Stimulated activated CD4-positive, alpha-beta T cell treated with anti-CD3 and anti-CD28 coated beads, TNF-alpha, amount 100 ng/mL, for 4 hours (primary cell): ENCODE measurements at places on chromosomes 16 and 17.

GRCh38 chr16:9950658-9951057, 231.6 kb downstream of the GRIN2A start:
- DNase-seq, result no peak

- DNase-seq, result peak; percentile 67
These were observed 3.2 kb upstream of the DBNDD1 start for GRCh38 chr16:90022209-90023077.

DNA sequence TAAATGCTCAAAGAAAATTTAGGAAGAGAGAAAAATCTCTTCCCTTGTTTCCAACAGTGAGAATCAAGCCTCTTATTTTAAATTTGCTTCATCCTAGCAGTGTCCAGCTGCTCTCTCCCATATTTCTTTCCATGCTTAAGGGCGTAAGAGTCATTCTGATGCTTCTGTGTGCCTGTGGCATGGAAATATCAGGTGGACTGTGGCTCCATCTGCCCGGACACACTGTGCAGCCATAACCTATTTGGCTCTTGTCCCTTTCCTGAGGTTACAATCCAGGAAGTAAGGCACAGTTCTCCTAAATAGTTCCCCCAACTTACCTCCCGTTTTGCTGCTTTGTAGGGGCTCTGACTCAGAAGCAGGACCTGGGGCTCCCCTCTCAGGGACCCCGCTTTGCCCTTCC, 6.3 kb upstream of the KRT222 start:
- no peak for DNase-seq

DNA sequence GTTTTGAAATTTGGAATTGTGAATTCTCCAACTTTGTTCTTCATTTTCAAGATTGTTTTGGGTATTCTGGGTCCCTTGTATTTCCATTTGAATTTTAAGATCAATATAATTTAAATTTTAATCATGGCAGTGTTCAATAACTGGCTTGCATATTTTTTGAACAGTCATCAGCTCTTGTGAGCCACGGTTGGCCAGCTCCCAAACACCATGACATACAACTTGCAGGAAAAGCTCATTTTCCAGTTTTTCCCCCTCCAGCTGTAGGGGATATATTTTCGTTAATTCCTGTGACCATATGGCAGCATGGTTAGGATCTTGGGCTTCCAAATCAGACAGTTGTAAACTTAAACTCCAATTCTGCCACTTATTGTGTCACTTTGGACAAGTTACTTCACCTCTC, 690.1 kb downstream of the WWOX start:
- no peak for DNase-seq

GRCh38 chr17:63024716-63025115, 58.7 kb downstream of the TANC2 start:
- no peak for DNase-seq

GRCh38 chr17:15051933-15052332, 213.2 kb downstream of the PMP22 start:
- DNase-seq, result no peak

- DNase-seq, result no peak
These were observed 331.2 kb downstream of the FOXL1 start for GRCh38 chr16:86909359-86910160.

- DNase-seq, result no peak
These were observed 4.3 kb downstream of the SCNN1B start for GRCh38 chr16:23306199-23307100.

GRCh38 chr16:23286131-23286532, 16.0 kb upstream of the SCNN1B start:
- DNase-seq, result no peak

DNA sequence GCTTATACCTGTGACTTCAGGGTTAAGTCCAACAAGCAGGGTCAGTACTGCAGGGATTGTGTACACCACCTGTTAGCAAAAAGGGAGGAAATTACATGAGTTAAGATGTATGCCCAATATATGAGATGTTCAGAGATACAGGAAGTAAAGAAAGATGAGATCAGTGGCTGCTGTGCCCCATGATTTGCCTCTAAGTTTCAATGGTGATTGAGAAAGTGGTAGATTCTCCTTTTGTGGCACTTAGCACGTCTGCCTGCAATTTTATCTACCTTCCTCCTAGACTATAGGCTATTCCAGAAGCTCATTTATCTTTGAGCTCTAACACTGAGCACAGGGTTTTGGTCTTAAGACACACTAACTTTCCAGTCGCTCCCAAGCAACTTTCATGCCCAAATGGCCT, 3.6 kb downstream of the TMEM220 start:
- no peak for DNase-seq

GRCh38 chr17:59829217-59830006, 63.3 kb downstream of the TUBD1 start:
- DNase-seq, result no peak

DNA sequence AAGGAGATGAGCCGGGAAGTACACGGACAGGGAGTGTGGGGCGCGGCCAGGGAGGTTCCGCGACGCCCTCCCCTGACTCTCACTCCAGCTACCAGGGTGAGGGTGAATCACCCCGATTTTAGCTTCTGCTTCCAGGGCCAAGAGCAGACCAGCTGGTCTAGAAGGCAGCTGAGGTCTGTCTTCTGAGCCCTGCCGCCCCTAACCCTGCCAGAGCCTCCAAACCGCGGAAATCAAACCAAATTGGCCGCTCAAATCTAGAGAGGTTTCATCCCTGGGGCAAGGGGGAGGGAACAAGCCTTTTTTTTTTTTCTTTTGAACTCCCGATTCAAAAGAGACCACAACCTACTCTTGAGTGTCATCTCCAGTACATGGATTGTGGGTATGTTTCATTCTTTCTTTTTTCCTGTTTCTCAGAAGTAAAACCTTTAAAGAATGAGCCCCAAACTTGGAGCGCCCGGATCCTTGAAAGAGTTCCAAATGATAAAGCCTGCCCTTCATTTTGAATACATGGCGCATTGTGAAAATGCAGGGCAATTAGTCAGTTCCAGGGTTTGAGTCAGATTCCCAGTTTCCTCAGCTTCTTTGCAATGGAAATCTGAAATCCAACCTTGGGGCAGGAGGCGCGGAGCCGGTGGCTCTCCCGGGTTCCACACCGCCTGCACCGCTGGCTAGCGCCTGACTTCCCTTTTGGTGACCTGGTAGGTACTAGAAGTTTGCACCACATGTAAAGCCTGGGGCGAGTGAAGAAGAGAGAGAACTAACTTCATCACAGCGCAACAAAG, 16.5 kb upstream of the ZFHX3 start:
- DNase-seq, result no peak

- no peak for DNase-seq
These were observed 2.2 kb downstream of the MAPK8IP3 start for GRCh38 chr16:1708083-1708767.

DNA sequence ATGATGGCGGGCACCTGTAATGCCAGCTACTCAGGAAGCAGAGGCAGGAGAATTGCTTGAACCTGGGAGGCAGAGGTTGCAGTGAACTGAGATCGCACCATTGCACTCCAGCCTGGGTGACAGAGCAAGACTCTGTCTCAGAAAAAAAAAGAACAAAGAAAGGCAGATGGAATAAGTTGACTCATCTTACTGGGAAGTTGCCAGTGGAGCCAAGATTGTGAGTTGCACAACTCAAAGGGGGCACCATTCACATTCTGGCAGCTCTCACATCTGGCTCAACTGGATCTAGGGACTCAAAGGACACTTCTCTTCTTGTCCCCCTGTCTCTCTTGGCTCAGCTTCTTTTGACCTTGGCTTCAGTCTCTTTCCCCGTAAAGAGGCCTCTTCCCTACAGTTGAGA, 53.7 kb upstream of the ETV4 start:
- DNase-seq, result no peak

GRCh38 chr17:79843474-79843815, 4.2 kb upstream of the CBX4 start:
- no peak for DNase-seq

- no peak for DNase-seq
These were observed 72.9 kb upstream of the ZNF469 start for GRCh38 chr16:88309908-88310265.

GRCh38 chr17:31093866-31094599, 744 bp upstream of the NF1 start:
- no peak for DNase-seq

DNA sequence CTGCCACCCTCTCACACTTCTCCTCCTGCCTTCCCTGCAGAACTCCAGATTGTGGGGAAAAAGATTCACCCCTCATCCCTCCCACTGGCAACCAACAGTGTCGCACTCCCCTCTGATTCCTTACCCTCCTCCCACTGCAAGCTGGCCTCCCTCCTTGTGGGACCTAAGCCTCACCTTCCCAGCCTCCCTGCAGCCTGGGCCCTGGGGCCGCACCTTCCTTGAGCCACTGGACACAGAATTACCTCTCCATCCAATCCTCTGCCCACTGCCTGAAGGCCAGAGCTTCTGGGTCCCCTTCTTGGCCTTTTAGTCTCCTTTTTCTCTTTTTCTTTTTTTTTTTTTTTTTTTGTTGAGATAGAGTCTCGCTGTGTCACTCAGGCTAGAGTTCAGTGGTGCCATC, 33.9 kb downstream of the NGFR start:
- no peak for DNase-seq

DNA sequence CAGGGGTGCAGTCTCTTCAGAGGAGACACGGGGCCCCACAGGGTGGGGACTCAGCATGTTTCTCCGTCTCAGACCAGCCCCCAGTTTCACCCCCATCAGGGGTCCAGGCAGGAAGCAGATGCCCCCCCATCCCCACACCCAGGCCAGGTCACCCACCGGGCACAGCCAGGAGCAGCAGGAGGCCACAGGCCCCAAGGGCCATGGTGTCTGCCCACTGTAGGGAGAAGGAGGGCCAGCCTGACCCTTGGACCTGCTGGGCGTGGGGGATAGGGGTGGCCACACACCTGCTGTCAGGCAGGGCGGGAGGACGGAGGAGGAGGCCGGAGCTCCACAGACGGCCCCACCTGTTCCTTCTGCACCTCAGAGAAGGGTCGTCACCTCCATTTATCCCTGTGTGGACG, at the start of gene TPSG1:
Gene TPSG1 (minus strand): TSS at position 218 of the 401 bp plus-strand sequence. CDS start 16 bp downstream, at position 202.
- no peak for DNase-seq

GRCh38 chr16:64900517-64900916, 221.3 kb downstream of the CDH11 start:
- DNase-seq, result no peak

DNA sequence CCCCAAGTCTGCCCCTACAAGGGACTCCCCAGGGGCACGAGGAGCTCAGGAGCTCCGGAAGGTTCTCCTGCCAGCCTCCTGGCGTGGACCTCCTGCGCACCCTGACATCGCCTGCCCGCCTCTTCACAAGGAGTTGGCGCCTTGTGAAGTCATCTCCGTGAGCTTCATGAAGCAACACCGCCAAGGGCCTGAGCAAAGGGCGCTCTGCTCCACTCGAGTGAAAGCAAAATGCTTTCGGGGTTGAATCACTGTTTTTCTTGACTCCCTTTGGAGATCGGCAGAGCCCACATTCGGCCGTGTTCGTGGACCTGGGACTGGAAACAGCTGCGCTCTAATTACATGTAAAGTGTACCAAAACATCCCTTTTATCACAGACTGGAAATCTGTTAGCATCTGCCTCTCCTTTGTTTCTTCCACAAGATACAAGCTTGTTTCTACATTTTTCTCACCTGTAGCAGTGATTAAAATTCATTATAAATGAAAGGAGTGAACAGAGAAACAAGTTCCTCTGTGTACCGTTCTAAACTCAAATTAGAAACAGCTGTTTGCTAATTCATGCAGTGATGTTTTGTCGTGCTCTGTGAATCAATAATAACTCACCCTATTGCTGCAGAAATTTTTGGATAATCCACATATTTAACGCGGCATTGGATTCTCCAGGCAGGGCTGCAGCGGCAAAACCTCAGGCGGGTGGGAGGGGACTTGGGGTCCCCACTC, 203.3 kb downstream of the ZNF423 start:
- DNase-seq, result no peak

- DNase-seq, result no peak
These were observed 3.0 kb downstream of the MT2A start for GRCh38 chr16:56611281-56611833.

GRCh38 chr17:63423251-63423950, 22.7 kb downstream of the CYB561 start:
- no peak for DNase-seq

DNA sequence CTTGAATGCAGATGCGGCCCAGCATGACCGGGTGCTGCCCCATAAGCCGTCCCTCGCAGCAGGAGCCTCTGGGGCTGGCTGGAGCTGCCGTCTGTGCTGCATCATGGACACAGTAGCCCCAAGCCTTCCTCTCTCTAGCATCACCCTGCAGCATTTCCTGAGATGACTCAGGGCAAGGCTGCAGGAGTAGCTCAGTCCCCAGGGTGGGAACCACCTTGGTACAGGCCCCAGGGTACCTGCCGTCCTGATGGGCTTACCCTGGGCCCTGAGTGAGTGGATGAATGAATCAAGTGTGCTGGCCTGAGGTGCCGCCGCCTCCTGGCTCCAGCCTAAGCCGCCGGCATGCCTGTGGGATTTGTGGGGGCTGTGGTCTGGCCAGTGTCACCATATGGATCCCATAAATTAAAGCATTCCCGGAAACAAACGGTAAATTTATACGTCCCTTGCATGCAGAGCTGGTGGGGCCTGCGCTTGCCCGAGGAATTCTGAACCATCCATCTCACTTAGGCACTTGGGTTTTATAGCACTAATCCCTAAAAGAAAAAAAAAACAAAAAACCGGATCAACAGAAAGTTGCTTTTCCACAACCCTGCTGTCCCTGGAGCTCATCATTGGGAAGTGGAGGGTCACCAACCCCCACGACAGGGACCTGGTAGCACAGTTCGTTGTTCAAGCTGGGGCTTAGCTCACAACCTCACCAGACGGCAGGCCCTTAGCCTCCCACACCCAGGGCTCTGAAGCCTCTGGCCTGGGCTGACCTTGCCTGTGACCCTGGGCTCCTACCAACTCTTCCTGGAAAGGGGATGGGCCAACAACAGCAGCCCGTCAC, 242.6 kb upstream of the CIBAR2 start:
- no peak for DNase-seq

GRCh38 chr16:84137287-84137686, 7.7 kb downstream of the HSDL1 start:
- no peak for DNase-seq

GRCh38 chr17:14209215-14209614, 27.4 kb downstream of the CDRT15 start:
- DNase-seq, result no peak

- no peak for DNase-seq
These were observed 3.8 kb upstream of the SLC47A2 start for GRCh38 chr17:19720210-19720475.

DNA sequence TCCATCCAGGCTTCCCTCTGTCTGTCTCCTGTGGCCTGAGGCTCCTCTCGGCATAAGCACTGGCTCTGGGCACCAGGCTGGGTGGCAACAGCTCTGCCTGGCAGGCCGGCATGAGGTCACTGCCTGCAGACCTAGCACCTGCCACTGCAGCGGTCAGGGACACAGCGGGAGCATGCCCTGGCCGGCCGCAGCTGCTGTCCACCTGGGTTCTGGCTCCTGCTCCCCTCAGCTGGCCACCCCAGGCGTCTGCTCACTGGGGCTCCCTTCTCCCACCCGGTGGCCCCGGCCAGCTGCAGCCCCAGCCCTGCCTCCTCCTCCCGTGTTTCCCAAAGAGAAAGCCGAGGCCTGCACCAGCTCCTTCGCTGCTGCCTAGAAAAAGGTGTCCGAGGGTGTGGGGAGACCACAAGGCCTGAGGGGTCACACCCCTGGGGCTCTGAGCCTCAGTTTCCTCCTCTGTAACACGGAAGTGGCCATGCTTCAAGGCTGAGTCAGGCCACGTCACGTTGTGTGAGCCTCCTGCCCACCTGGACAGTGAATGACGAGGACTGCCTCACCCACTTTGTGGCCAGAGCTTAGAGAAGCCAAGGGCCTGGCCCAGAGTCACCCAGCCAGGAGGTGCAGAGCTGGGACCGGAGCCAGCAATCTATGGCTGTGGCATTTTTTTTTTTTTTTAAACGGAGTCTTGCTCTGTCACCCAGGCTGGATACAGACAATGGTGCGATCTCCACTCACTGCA, 6.7 kb downstream of the NTHL1 start:
- no peak for DNase-seq

GRCh38 chr16:87410530-87410929, 18.4 kb downstream of the MAP1LC3B start:
- no peak for DNase-seq
